ENCODE measurements at places on chromosomes 3 and 15.

- no peak for DNase-seq
These were observed 24.9 kb downstream of the MYL3 start for GRCh38 chr3:46838301-46838700.

- no peak for DNase-seq
These were observed 11.9 kb downstream of the ARID3B start for GRCh38 chr15:74552773-74553441.

DNA sequence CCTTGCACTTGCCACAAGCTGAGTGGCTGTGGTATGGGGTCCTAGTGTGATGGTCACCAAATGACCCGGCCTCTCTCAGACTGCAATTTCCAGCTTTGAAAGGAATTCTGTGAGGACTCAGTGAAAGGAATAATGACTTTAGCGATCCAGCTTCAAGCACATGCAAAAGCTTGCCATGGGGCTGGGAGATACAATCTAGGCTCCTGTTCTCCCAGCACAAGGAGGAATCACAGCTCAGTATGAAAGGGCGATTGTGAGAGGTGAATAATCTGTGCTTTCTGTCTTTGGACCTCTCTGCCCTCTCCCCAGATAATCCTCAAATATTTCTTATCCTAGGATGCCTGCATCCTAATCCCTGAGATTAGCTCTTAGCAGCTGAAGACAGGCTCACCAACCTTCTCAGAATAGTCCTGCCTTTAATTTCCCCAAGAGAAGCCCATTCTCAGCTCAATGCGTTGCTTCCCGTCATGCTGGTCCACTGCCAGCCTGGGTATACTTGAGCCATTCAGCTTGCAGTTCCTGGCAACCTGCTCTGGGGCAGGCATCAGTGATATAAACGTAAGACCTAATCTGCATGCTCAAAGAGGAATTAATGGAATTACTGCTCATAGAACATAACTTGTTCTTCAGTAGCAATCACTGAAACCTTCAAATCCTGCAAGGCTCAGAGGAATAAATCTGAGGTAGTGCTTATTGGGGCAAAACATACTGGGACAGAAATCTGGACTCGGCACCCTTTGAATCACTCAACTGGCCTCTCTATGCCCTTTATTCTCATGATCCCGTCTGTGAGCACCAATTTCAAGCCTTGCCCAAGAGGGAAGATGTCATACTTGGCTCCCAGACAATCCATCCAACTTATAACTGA is 15.1 kb downstream of the TLNRD1 start:
- DNase-seq, result peak; percentile 69

- no peak for DNase-seq
These were observed 119.6 kb downstream of the GSK3B start for GRCh38 chr3:119974656-119975055.

DNA sequence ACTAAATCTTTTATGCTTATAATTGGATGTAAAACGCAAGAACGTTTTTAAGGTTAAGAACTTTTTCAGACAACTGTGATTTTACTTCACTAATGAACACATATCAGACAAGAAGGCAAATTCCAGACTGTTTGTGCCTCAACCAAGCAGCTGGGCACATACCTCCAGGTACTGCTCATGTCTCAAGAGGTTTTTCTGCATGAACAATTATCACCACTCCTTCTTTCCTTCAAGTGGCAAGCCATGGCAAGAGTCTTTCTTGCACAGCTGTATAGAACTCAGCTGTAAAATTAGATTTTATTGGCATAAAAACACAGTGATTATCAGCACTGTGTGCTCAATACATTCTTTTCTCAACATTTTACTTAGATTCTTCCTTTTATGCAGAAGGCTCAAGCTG is 64.3 kb downstream of the FNDC3B start:
- no peak for DNase-seq

GRCh38 chr15:90597577-90597976 is 67.9 kb downstream of the CRTC3 start:
- DNase-seq, result no peak

- no peak for DNase-seq
These were observed 66.2 kb upstream of the SLC6A1 start for GRCh38 chr3:10926256-10926810.

DNA sequence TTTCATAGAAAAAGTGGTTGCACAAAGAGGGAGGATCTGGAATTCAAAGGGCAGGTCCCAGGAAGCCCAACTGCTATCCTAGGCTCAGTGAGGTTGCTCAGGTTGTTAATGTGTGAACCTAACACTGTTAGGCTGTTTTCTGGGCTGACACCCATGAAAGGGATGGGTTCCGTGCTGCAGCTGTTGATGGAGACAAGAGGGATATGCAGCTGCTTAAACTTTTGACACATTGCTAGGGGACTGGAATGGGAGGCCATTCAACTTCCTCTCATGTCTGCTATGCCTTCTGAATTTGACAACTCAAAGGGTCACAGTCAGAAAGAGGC is 198.0 kb upstream of the NR2E3 start:
- DNase-seq, result no peak

GRCh38 chr3:3015185-3016089 is 94.7 kb downstream of the IL5RA start:
- DNase-seq, result no peak

- no peak for DNase-seq
These were observed 54.4 kb downstream of the GTF2E1 start for GRCh38 chr3:120796976-120797375.

- DNase-seq, result no peak
These were observed 23.1 kb downstream of the C3orf52 start for GRCh38 chr3:112109322-112109721.

DNA sequence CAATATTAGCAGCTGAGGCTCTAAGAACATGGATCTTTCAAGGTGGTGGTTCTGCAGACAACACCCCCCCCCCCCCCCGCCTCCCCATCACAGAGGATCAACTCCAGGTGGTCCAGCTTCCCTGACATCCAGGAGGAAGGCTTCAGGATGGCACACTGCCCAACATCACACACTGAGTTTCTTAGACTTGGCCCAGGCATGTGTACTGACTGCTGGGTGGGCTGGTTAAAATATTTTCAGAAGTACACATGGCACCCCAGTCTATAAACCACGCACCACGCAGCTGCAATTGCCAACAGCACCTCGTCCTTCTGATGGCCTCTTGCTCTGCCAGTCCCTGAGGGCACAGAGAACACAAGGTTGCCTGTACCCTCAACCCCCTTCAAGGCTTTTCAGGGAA is 22.1 kb downstream of the SRPRB start:
- no peak for DNase-seq

DNA sequence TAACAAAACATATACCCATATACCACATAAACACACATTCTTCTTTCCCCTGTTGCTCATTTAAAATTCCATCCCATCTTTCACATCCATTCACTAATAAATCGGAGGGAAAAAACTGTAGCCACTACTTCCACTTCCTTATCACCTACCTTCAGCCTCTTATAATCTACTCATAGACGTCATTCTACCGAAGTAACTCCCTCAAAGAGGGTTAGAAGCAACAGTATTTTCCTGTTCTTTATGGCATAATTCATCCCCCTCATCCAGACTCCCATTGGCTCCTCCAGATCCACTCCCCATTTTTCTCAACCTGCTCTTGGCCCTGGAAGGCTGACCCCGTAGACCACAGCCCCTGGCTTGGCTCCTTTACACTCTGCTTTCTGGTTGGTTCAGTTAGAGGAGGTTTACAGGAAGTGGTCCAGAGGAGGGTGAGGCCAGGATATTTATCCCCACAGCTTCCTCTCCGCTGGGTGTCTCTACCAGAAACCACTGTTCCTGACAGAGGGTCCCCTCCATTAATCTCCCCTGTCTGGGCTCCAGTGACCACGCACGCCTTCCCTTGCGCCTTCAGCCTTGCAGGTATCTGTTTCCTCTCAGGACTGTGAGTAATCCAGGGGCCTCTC is 46.3 kb downstream of the FMN1 start:
- DNase-seq, result no peak
